ENCODE measurements at places on chromosomes 12 and 14.

GRCh38 chr14:101820283-101820798, 58.8 kb downstream of the PPP2R5C start:
- DNase-seq, result no peak

DNA sequence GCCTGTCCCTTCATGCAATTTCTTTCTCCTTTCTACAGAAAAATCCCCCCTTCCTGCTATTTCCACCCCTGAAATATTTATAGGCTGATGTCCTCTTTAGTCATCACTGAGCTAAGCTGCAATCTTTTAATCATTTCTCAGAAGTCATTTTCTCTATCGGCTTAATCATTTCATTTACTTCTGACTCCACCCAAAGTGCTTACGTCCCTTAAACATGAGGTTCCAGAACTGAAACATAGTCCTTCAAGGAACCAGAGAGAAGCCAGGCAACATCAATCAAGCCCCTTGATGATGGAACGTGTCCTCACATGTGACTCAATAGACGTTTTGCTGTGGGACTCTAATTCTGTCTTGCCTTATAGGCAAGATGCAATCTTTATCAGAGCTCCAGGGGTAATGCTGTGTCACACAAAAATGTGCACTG, 148.7 kb upstream of the KRR1 start:
- DNase-seq, result no peak

- no peak for DNase-seq
These were observed 34.0 kb downstream of the PYM1 start for GRCh38 chr12:55893723-55894122.

GRCh38 chr14:106556665-106557289, 1030.4 kb downstream of the TMEM121 start:
- DNase-seq, result no peak

DNA sequence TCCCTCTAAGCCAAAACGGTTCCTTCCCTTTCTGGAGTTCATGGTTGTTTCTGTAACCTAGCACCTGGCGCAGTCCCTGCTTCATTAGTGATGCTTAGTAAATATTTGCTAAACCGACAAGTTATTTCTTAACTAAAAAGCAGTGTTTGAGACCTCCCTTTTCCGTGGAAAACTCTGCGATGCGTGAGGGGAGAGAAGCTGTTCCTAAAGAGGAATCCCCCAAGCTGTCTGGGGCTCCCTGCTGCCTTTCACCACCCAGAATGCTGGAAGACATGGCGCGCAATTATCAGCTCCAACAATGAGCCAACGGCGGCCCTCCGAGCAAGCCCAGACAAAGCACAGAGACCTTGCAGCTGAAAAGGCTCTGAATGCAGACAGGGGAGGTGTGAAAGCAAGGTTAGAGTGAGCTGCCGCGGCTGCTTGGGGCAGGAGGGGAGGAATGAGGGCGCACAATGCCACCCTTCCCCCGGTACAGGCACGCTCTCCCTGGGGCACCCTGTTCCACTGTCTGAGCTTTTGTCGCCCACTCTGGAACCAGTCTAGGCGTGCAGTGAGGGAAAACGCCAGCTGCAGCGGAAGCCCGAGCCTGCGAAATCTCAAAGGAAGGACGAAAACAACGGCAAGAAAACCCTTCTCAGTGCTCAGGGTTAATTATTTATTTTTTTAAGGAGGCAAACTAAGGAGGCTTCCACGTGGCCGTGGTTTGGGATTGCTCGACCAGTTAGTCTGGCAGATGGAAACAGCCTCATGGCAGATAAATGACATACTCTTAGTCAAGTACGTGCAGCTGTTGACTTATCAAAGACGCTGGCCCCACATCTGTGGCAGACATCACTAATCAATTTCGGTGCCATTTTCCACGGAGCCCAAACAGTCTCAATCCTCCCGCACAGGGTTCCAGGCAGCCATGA, 66.3 kb downstream of the RBM19 start:
- DNase-seq, result no peak

DNA sequence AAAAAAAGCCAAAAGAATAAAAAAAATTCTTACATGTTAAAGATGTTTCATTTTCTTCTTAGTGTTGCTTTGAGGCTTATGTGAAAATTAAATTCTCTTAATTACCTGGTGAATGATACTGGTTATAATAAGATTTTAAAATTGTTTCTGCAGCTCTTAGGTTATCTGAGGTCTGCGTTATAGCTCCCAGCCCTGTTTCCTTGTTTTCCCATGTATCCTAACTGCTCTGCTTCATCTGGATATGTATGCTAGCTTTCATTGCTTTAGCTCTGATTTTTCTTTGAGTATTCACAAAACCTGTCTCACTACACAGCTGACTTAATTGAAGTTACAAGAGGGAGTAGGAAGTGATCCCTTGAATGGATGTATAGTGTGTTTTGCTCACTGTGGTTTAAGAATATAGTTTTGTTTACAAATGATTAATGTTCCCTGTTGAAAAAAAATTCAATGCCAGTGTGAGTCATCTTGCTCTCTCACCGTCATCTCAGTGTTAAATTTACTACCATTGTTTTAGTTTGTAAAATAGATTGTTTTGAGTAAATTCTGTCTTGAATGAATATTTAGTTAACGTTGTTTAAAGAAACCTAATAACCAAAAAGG, 26.8 kb downstream of the CPSF6 start:
- no peak for DNase-seq

DNA sequence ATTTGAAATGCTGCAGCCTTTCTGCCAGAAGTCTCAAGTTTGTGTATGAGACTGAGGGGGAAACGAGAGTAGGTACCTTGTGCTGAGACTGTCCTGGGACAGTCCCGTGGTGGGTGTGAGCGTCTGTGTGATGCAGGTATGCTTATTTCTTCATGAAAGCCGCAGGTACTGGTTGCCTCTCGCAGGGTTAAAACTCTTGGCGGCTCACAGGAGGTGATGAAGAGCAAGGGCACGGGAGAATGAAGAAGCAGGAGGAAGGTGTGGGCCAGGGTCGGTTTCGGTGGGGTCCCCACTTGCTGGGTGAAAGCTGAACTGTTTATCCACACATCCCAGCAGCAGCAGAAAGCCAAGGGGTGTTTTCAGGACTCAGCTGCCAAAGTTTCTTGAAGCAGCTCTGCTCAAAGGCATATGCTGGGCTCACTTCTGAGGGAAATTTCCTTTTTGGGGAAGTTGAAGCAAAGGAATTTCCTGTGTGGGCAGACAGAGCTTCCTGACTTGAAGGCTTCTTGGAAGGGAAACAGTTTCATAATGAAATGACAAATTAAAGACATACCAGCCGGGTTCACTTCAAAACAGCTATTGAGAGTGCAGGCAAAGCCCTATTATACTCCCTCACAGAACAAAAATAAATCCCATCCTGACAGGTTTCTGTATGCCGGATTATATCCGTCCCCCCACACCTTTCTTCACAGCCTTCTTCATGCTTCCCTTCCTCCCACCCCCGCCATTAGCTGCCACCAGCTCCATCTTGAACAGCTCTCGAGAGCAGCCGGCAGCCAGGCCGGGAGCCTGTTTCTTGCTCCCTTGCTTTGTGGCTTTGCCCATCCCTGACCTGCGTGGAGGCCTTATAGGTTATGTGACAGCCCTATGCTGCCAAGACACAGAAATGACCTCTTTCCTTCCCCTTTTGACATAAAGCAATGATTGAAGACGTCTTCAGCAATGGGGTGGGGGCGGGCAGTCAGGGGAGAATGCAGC, 116.6 kb downstream of the ETV6 start:
- DNase-seq, result no peak

GRCh38 chr12:42696406-42697149, 107.0 kb upstream of the PRICKLE1 start:
- DNase-seq, result no peak

- DNase-seq, result no peak
These were observed 386.4 kb upstream of the PDE3A start for GRCh38 chr12:19981944-19982343.

- DNase-seq, result no peak
These were observed 41.2 kb upstream of the PLEKHD1 start for GRCh38 chr14:69443296-69443805.

DNA sequence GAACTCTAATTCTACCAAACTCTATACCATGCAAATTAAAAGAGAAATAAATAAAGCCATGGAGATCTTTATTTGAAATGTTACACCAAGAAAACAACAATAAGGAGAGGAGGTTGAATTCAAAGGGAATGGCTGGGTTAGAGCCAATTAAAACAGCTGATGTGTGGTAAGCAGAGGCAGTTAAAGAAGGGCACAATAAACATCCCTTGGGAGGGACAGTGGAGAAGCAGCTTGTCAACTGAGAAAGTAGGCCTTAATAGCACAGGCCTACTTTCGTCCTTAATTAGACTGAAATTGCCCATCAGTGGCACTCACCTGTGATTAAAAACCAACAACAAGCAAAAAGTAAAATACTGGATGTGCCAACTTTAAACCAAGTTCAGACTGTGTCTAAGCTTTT, 16.3 kb upstream of the NAV3 start:
- DNase-seq, result no peak

DNA sequence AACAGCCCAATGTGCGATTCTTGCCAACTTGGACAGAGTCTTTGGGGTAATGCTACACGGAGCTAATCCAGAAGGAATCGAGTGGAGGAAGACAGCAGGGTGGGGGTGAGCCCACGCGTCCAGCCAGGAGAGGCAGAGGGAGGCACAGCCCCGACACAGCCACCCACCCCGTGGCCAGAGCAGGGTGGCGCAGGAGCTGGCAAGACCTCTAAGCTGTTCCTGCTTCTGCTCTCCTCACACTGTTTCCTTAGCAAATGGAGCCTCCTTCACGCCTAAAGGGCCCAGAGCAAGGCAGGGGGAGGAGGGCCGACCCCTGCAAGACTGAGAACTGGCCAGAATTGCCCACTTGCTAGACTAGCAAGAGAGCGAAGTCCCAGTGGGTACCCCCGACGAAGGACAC, 91.5 kb downstream of the FBXL14 start:
- DNase-seq, result no peak

- DNase-seq, result no peak
These were observed 84.1 kb upstream of the TRAF3 start for GRCh38 chr14:102693006-102693755.

DNA sequence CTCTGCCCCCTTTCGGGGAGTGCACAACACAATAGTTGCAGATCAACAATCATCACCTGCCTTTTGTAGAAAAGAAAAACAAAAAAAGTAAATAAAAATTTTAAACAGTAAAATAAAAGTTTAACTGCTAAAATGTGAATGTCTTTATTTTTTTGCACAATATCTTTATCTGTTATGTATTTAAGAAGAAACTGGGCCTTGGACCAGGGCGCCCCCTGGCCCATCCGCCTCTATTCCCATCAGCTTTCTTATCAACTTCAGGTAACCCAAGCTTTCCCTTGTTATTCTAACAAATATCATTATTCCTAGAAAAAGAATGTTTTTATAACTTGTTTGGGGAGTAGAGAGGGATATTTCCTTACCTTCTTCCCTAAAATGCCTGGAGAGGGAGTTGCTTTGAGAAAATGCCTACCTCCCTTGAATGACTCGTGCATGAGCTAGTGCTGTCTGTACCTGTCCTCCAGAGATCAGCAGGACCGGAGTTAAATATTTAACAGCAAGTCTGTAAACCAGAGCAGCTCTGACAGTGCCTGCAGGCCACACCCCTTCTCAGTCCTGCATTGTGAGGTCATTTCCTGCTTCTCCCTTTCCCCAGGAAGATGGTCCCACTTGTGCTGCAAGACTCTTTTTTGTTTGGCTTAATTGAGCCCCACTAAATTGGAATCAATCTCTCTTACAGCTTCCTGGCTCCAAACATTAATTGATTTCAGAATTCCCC, 192.8 kb upstream of the RGS6 start:
- DNase-seq, result no peak

GRCh38 chr14:55976655-55977054, 141.6 kb upstream of the PELI2 start:
- no peak for DNase-seq

GRCh38 chr14:71430678-71431376, 501.4 kb upstream of the RGS6 start:
- no peak for DNase-seq

DNA sequence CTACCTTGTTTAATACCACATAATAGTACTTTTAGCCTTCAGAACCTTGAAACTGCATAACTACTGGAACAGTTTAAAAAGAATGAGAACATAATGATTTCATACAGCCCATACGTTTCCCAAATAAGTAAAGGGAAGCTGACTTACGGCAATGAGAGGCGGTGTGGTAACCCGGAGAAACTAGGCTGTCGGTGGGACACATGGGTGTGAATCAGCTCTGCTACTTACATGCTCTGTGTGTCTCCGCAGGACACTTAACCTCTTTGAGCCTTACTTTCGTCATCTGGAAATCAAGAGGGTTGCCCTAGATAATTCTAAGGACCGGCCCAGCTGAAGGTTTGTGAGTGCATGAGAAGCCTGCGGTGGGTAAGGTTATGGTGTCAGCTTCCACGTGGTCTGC, 49.3 kb upstream of the PLEKHG3 start:
- no peak for DNase-seq

DNA sequence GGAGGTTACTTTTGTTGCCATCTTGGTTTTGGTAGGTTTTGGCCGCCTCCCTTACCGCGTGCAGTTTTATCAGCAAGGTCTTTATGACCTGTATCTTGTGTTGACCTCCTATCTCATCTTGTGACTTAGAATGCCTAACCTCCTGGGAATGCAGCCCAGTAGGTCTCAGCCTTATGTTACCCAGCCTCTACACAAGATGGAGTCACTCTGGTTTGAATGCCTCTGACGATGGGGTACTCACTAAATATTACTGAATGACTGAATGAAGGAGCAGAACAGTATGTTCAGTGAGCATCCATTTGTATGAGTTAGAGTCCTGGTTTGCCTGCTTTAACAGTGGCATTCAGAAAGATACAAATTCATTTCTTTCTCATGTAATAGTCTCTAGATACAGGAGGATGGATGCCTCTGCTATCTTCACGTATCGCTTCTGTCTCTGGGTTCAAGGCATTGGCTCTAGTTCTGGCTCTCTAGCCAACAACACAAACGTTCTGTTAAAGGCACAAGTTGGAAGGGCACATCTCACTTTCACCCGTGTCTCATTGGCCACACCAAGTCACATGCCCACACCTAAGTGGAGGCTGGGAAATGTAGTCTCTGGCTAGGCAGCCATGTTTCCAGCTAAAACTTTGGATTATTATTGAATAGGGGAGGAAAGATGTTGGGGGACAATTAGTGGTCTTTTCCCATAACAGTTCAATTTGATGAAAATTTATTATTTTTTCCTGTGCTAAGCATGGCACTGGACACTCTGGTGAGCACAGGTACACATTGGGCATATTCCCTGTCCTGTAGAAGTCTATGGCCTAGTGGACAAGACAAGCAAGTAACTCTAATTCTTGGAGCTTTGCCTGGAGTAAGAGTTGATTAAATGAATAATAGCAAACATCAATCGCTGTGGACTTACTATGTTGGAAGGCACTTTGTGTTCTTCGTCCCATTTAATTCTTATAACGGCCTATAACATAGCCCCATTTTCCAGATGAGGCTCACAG, 75.2 kb upstream of the RPH3A start:
- no peak for DNase-seq

DNA sequence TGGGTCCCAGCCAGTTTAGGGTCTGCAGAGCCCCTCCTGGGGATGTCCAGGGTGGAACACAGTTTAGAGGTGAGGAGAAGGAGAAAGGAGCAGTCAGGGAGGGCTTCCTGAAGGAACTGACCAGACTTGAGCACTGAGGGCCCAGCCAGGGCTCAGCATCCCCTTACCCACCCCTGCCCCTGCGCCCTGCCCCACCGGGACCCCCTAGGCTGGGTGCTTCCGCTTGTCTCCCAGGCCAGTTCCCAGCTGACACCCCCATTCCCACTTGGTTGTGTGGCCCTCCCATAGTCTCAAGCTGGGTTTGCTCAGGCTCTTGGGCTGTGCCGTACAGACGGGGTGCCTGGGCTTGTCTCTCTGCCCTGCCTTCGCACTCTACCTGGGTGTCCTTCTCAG, 26.3 kb upstream of the KIF26A start:
- no peak for DNase-seq

Measured in GM18507 (cell line).